ENCODE measurements at places on chromosomes 16 and 17.

- no peak for DNase-seq
Measured at GRCh38 chr16:77877712-77878347, 89.5 kb downstream of the VAT1L start.

DNA sequence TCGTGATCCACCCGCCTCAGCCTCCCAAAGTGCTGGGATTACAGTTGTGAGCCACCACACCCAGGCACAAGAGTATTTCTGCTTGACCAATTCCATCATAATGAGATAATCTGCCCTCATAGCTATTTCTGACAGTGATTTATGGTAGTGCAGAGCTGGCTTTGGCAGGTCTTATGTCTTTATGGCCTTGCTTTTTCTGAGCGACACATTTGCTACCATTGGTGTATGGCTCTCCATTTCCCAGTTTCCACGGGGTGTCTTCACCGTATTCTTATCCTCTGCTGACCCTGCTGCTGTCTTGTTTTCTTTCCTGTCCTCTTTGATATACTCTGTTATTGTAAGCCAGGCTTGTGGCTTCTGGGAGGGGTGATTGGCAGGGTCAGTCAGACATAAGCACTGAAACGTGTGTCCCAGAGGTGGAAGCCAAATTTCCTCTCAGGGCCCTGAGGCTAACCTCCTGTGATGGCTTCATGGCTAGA, 161.1 kb upstream of the TBX2 start:
- no peak for DNase-seq

GRCh38 chr17:33324736-33325135, 31.6 kb upstream of the ASIC2 start:
- no peak for DNase-seq

GRCh38 chr16:47806309-47806847, 345.2 kb downstream of the PHKB start:
- no peak for DNase-seq

GRCh38 chr16:77807-78443, at the start of gene MPG:
MPG (plus strand) TSS chr16:78225; CDS start chr16:78310, 85 bp downstream.
- peak; percentile 77 for DNase-seq

GRCh38 chr17:15883617-15884111, 61.3 kb upstream of the ADORA2B start:
- DNase-seq, result no peak

- DNase-seq, result no peak
Measured at GRCh38 chr16:23907457-23907902, 71.7 kb downstream of the PRKCB start.

GRCh38 chr16:66223176-66223780, 143.2 kb upstream of the CDH5 start:
- no peak for DNase-seq

- DNase-seq, result peak; percentile 48
Measured at GRCh38 chr17:40531051-40531991, 29.9 kb upstream of the TNS4 start.

DNA sequence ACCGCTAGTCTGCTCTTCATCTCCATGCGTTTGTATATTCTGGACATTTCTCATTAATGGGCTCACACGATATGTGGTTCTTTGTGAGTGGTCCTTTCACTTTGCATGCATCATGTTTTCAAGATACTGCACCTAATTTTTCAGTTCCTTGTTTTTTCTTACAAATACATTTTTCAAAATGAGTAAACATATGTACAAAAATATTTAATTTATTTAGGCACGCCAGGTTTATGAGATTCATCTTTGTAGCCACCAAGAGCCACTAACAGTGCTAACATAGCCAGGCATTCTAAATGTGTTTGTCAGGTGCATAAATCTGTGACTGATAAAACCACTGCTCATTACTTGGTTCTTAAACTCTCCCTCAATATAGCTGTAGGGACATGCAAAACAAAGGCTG, 375.3 kb downstream of the WWOX start:
- no peak for DNase-seq

DNA sequence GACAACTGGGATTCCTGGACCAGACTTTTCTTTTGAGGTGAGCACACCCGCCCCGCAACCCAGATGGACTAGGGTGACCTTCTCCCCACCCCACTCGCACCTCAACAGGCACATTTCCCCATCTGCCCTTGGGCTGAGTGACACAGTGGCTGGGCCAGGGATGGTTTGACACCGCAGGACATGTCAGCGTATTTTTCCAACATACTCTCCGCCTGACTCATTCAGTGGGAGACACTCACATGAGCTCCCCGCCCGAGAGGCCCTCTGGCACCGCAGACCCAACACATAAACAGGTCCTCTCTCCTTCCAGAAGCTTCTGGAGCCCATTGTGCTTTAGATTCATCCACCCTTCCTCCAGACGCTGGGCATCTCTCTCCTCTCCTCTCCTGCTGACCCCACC, 69.4 kb downstream of the ZDHHC7 start:
- DNase-seq, result no peak

DNA sequence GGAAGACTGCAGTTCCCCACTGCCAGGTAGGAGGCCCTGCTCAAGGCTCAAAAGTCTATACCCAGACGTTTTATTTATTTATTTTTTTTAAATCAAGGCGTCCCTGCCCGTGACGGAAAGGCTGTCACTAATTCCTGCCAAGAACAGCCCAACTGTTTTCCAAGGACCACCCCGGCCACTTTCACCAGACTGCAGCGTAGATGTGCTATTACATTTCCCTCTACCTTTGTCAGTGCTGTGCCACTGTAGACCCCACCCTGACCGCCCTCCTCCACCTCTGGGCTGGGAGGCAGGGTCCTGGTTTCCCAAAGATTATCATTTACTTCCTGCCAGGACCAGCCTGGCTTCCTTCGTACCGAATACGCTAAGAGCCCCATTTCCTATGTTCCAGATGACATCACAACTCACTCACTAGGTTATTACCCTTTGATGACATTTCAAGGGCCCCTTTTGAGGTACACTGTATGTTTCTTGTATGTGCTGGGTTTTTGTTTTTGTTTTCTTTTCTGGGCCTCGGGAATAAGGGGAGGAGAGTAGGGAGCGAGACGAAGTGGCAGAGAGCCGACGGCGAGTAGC, 6.3 kb upstream of the RNF227 start:
- no peak for DNase-seq

- DNase-seq, result peak; percentile 54
Measured at GRCh38 chr17:51166987-51167931, 1.0 kb downstream of the NME2 start.

GRCh38 chr16:635573-636205, 416 bp downstream of the METTL26 start:
- no peak for DNase-seq

- DNase-seq, result no peak
Measured at GRCh38 chr16:15757077-15757386, 99.8 kb downstream of the MYH11 start.

DNA sequence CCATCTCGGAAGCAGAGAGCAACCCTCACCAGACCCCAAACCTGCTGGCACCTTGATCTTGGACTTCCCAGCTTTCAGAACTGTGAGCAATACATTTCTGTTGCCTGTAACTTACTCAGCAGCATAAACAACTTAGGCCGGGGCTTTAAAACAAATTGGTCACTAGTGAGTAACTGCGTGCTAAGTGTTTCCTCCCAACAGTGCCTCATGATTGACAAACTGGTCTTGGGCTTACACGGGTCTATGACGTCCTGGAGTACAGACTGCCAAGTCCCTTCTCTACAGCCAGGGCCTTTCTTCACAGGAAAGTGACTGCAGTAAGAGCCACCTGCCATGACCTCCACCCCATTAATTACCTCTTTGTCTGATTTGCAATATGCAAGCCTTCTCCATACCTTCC, 136.7 kb downstream of the XYLT1 start:
- no peak for DNase-seq

DNA sequence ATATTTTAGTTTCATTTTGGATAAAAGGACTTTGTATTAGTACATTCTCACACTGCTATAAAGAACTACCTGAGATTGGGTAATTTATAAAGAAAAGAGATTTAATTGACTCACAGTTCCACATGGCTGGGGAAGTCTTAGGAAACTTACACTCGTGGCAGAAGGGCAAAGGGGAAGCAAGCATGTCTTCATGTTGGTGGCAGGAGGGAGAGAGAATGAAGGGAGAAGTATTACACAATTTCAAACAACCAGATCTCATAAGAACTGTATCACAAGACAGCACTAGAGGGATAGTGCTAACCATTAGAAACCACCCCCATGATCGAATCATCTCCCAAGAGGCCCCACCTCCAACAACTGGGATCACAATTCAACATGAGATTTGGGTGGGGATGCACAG, 142.9 kb downstream of the USP31 start:
- no peak for DNase-seq

GRCh38 chr16:48614759-48615158, 4.8 kb upstream of the N4BP1 start:
- DNase-seq, result no peak

DNA sequence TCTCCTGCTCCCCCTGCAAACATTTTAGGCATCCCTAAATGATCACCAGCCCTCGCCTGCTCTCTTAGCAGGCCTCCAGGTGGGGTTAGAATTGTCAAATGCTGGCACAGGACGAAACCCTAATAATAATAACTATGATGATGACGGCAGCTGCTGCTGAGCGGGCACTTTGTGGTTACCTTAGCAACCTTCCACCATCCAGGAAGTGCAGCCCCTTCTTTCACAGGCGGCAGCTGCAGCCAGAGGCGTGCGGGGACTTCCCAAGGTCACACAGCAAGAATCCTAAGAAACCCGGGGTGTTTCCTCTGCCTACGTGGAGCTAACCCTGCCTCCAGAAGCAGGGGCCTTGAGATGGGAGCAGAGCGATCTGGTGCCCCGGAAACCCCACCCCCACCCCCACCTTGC, 22.4 kb upstream of the EIF1 start:
- peak; percentile 80 for DNase-seq

GRCh38 chr17:35021520-35022380, 41.4 kb downstream of the LIG3 start:
- no peak for DNase-seq

DNA sequence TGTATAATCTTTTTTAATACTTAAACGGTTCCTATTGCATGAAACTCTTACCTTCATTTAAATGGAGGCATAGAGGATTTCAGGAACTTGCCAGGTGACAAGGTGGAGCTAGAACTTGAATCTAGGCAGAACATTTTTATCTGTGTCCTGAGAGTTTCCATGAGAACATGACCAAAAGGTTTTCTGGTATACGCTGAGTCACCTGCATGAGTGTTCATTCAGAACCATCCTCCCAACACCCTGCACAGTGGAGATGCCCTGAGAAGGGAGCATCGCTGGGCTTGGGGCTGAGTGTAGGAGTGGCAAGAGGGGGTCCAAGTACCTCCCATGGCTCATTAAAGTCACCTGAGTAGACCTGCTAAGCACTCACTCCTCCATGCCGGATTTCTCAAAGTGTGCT, 169.7 kb upstream of the CACNG5 start:
- no peak for DNase-seq

DNA sequence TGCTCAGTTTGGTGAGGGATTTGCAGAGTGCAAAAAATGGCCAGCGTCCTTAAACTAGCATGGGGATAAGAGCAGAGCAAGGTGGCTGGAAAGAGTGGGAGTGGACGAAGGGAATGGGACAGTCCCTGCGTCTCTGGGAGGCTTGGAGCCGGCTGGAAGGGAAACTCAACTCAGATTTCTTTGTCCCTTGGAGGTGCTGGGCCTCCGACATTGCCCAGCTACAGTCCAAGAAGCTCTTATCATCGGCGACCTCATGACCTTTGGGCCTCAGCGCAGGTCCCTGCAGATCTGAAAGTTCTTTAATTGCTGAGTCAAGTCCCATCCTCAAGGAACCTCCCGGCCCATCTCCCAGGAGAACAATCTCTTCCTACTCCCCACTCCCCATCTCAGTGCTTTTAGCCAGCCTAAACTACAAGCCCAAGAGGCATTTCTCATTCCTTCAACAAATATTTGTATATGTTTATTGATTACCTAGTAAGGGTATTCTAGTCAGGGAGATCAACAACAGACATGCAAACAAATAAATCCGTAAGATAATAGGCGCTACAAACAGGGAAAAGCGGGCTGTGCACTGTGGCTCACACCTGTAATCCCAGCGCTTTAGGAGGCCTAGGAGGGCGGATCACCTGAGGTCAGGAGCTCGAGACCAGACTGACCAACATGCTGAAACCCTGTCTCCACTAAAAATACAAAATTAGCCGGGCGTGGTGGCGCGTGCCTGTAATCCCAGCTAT, 985 bp upstream of the TMEM107 start:
- DNase-seq, result no peak

- no peak for DNase-seq
Measured at GRCh38 chr17:67615736-67616135, 102.0 kb upstream of the NOL11 start.

- no peak for DNase-seq
Measured at GRCh38 chr17:16943032-16943352, 28.9 kb downstream of the TNFRSF13B start.

- DNase-seq, result no peak
Measured at GRCh38 chr16:50808929-50809538, 67.1 kb downstream of the CYLD start.

GRCh38 chr16:66026787-66027330, 339.6 kb upstream of the CDH5 start:
- DNase-seq, result no peak

DNA sequence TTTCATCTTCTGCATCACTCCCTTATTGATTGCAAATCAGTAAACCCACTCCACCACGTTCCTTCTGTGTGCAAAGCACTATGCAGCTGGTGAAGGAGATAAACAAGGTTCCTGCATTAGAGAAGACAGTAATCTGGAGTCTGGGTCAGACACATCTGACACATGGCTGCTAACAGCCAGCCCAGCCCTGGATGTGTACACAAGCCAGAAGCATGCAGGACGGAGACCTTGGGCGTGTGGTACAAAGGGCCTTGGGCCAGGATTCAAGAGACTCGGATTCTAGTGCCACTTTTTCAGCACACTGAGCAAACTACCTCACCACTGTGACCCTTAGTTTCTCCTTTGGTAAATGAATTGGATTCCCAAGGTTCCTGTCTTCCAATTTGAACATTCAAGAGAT, 86.6 kb upstream of the DNAH9 start:
- DNase-seq, result no peak

GRCh38 chr17:10169290-10169689, 29.1 kb downstream of the GAS7 start:
- DNase-seq, result no peak

- no peak for DNase-seq
Measured at GRCh38 chr16:28898266-28898665, 20.0 kb downstream of the ATP2A1 start.

GRCh38 chr17:81453076-81453475, 57.8 kb downstream of the BAHCC1 start:
- DNase-seq, result no peak

All from central memory CD4-positive, alpha-beta T cell (primary cell).